ENCODE measurements at places on chromosomes 2 and 18.

DNA sequence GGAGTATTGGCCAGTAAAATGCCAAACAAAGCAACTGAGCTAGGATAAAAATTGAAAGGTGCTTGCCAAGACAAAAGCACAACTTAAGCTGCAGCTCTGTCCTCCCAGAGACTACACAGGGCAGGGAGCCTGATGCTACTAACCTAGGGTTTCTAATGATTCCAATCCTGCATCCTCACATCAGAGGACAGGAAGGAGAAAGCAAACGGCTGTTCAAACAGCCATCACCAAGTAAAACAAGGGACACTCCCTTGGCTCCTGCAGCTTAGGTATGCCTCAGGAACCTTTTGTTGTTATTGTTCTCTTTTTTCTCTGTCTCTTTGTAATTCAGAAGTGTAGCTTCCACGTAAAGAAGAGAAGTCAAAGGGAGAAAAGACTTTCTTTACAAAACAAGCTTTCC lies 99.5 kb downstream of the TCF4 start:
- no peak for DNase-seq

DNA sequence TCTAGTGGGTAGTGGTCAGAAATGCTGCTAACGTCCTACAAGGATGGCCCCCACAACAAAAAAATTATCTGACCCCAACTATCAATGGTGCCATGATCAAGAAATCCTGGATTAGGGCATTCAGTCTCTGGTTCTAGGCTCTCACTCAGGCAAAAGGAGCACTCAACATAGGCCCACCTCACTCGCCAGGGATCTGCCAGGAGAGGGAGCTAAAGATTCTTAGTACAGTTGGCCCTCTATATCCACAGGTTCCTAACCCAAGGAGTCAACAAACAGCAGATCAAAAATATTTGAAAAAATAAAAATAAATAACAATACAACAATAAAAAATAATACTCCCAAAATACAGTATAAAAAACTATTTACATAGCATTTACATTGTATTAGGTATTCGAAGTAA lies 10.0 kb downstream of the SLC4A5 start:
- no peak for DNase-seq

DNA sequence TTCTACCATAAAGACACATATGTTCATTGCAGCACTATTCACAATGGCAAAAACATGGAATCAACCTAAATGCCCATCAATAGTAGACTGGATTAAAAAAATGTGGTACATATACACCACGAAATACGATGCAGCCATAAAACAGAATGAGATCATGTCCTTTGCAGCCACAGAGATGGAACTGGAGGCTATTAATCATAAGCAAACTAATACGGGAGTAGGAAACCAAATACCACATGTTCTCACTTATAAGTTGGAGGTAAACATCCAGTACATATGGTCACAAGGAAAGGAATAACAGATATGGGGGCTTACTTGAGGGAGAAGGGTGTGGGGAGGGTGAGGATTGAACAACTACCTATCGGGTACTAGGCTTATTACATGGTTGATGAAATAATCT lies 7.7 kb downstream of the HMSD start:
- no peak for DNase-seq

DNA sequence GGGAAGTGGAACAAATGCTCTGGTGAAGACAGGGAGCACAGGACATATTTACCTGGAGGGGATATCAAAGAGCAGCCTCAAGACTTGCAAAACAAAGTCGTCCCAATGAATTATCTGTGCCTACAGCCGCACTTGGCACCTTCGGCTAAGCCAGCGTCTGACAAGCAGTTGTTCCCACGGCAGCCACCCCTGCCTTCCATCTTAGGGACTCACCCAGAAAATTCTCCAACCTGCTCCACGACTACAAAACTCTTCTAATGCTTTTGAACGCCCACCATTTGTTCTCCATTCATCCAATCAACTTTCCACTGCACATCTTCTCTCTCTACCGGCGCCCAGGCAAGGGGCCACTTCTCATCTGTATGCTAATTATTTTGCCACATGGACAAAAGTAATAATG lies 7.0 kb downstream of the MYT1L start:
- no peak for DNase-seq

All from mucosa of descending colon (tissue), 3 donors.